ENCODE measurements at places on chromosomes 4 and X.
A peak's percentile ranks its signal among the peaks of the same experiment; 100 is the strongest.

DNA sequence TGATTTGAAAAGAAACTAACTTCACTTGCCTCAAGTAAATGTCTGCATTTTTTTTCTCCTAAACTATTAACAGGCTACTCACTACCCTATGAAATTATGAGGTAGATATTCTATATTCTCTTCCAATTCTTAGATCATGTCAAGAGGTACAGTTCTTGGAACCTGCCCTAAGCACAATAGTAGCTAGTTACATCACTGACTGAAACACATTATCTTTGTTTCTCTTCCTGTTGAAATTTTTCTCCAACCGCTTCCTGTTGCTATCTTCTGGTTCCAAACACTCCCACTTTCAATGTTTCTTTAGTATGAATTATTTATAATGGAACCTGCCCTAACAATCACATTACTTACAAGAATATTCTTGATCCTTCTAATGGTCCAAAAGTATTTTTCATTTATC lies 5.0 kb upstream of the BANK1 start:
- DNase-seq, result no peak

- DNase-seq, result peak; percentile 16
These were observed 663 bp downstream of the CXorf38 start for GRCh38 chrX:40646489-40647306.

DNA sequence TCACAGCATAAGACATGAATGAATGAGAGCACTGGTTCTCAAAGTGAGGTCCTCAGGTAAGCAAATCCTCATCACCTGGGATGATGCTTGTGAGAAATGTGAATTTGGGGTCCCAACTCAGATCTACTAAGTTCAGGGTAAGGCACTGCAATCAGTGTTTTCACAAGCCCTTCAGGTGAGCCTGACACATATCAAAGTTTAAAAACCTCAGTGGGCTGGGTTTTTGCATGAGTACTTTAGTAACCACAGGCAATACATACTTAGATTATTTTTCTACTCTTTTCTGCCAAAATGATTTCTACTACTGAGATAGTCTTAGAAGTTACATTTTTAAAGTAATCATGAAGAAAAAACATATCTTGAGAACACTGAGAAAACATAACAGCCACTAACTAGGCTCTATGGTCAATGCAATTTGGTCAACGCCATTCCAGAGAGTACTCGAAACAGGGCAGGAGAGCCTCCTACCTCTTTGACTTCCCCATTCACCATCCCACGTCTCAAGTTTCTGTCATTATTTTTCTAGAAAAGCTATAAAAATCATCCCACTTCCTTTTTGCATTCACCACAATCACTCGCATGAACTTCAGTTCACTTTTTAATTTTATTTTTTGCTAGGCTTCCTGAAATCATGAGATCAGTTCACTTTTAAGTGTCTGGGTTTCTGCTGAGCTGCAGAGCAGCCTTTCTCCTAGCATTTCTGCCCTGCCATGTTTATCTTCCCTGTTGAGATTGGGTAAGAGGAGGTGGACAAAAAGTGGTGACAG lies 73.8 kb downstream of the MFAP3L start:
- DNase-seq, result no peak

DNA sequence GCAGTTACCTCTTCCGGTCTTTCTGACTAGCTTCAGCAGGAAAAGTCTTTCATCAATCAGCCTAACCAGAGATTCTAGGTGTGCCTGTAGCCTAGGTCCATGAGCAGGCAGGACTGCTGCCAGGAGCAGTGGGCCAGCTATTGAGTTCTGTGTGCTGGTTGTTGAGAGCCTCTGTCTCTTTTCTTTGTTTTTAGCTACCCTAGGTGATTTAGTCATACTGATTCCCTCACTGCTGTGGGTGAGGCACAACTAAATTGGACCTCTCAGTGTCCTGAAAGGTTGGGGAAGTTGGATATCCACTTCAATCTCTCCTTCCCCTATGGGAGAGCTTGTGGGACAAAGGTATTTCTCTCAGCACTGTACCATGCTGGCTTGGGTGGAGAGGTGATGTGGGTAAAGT lies 354.9 kb downstream of the GPAT3 start:
- DNase-seq, result no peak

DNA sequence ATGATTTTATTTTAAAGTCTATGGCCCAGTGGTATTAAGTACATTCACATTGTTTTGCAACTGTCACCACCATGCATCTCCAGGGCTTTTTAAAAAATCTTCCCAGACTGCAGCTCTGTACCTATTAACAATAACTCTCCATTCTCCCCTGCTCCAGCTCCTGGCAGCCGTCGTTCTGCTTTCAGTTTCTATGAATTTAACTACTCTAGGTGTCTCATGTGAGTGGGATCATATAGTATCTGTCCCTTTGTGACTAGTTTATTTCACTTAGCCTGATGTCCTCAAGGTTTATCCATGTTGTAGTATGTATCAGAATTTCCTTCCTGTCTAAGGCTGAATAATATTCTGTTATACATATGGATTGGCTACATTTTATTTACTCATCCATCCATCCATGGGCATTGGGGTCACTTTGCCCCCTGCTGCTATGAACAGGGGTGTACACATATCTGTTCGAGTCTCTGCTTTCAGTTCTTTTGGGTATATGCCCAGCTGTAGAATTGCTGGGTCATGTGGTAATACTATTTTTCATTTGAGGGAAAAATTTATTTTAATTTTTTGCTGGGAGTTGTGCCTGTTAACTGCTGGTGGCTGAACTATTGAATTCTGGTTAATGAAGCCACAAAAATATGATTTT lies 131.3 kb downstream of the ARHGAP10 start:
- DNase-seq, result no peak

GRCh38 chrX:20057479-20057878 lies 59.2 kb downstream of the MAP7D2 start:
- no peak for DNase-seq

DNA sequence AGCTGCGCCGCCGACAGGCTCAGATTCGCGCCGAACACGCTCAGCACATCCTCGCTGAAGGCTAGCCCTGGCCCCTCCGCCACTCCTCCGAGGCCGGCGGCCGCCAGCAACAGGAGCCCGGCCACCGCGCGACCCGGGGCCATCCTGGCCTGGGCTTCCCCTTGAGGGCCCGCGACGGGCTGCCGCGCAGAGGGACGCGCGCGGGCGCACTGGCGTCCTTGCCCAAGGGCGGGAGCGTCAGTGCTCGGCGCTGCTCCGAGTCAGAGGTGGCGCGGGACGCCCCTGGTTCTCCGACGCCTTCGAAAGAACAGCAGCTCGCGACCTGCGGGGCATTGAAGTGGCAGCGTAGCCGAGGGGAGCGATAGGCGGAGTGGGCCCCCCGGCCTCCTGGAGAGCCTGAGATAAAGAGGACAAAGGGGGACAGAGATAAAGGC lies 745 bp downstream of the SLC39A8 start:
- DNase-seq, result peak; percentile 67
